Right cardiac atrium (tissue), 5 donors: ENCODE measurements at places on chromosomes 3 and 15. TPM values are rescaled to one million over a fixed set of nuclear protein-coding genes. Genes with fewer than 3 reads are reported as not detected.

The HACD2 gene
- 19.1 TPM for total RNA-seq

The P3H2 gene
- 1.7 TPM for total RNA-seq

GRCh38 chr15:52228921-52229320 lies 37.7 kb upstream of the GNB5 start:
- no peak for DNase-seq

DNA sequence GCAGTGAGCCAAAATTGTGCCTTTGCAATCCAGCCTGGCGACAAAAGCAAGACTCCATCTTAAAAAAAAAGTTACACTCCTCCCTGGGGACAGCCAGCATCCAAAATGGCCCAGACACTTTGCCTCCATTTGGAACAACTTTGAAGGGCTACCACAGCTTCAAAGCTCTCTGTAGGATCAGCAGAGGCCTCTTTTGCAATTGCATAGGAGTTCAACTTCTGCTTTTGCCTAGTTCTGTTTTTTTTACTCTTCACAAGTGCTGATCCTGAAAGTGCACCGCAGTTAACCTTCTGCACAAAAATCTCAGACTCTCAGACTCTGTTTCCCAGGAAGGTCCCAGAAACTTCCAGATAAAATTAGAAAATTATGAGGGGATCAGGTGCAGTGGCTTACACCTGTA lies 25.2 kb upstream of the SLC4A7 start:
- no peak for DNase-seq

The NRG4 gene
- total RNA-seq = not detected

- DNase-seq = no peak
Observed at GRCh38 chr3:34131091-34131490, 332.7 kb downstream of the PDCD6IP start.

The KNG1 gene
- 0.53 TPM for total RNA-seq
